ENCODE measurements at places on chromosomes 5 and 9.

GRCh38 chr9:22142671-22143070 lies 133.6 kb upstream of the CDKN2B start:
- DNase-seq, result no peak

GRCh38 chr5:139762615-139763170 lies 32.9 kb upstream of the PSD2 start:
- no peak for DNase-seq

GRCh38 chr5:133366438-133366837 lies 245.9 kb downstream of the FSTL4 start:
- DNase-seq, result no peak

DNA sequence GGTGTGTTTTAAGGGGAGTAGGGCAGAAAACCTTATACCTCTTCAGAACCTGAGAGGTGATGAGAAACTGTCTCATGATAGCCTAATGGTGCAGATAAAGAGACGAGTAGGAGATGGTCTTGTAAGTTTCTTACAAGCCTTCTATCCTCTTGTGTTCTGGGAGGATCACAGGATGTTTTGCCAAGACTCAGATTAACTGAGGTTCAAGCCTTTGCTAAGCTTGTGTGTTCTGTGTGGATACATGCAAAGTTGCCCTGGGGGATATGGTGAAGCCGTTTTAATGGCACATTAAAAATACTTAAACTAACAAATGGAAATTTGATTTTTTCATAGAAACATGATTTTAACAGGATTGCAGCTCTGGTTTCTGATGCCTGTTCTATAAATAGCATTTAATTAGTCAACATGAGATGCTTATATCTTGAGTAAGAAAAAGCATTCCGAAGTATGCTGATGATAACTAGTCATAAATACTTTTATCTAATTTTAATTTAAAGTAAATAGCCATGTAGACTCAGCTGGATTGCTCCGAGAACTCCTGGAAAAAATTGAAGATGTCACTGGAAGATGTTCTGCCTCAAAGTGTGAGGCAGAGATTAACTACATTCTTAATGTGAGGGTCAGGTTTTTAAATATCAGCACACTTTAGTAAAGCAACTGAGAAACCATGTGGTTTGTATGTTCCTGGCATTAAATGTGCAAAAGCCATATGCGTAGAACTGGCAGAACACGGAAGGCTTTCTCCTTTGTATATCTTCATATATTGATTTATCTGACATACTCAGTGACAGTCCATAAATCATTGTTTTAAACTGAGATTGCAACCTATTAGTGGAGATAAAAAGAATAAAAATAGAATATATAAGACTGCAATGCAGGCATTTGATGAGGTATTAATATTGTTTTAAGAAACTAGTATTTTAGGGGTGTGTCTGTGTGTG lies 53.7 kb downstream of the IPO11 start:
- DNase-seq, result no peak

- DNase-seq, result no peak
Measured at GRCh38 chr9:87606841-87607521, 109.3 kb downstream of the DAPK1 start.

DNA sequence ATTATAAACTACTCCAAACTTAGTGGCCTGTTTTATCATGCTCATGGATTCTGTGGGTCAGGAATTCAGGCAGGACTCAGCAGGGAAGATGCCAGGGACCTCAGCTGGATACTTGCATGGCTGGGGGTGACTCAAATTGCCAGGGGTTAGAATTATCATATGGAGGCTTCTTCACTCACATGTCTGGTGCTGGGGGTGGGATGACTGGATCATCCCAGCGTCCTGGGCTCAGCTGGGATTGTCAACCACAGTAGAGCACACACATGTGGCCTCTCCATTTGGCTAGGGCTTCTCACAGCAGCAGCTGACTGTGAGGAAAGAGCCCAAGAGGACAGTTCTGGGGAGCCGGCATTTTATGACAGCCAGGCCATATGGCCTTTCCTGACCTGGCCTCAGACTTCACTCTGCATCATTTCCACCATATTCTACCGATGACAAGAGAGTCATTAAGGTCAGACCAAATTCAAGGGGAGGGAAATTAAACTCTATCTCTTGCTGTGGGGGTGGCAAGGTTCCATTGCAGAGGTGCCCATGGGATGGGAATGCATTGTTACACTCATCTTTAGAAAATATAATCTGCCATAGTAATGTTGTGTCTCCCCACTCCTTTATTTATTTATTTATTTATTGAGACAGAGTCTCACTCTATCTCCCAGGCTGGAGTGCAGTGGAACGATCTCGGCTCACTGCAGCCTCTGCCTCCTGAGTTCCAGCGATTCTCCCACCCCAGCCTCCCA lies 5.2 kb upstream of the GRK6 start:
- DNase-seq, result no peak

DNA sequence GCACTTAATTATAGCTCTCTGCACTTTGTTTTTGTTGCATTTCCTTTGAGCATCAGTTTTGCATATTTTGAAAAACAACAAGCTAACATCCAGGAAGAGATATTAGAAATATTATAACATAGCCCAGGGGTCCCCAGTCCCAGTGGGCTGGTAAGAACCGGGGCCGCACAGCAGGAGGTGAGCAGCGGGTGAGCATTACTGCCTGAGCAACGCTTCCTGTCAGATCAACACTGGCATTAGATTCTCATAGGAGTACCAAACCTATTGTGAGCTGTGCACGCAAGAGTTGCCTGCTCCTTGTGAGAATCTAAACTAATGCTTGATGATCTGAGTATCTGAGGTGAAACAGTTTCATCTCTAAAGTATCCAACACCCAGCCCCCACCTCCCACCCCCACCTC lies 675.9 kb upstream of the ZNF608 start:
- DNase-seq, result no peak

GRCh38 chr5:143130613-143131305 lies 272.7 kb downstream of the NR3C1 start:
- DNase-seq, result no peak

- peak; percentile 64 for DNase-seq
Measured at GRCh38 chr5:431001-431710, 11.8 kb upstream of the EXOC3 start.

DNA sequence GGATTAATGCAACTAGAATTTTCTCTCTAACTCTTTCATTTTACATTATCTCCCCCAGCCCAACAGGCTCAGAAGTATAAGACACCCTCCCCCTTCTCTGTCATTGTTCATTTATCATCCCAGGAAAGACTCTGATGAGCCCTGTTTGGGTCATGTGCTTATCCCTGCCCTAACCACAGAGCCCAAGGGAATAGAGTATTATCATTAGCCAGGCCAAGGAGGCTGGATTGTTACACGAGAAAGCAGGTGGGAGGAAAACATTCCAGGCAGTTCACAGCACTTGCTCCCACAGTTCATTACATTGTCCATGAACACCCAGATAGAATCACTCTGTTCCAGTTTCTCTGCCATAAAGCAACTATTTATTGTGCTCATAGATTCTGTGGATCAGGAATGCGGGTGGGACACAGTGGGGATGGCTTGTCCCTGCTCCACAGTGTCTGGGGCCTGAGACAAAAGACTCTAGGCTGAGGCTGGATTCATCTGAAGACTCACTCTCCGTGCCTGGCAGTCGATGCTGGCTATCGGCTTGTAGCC lies 59.5 kb upstream of the TMEM215 start:
- DNase-seq, result no peak

GRCh38 chr9:27634879-27635278 lies 61.6 kb upstream of the C9orf72 start:
- DNase-seq, result no peak

DNA sequence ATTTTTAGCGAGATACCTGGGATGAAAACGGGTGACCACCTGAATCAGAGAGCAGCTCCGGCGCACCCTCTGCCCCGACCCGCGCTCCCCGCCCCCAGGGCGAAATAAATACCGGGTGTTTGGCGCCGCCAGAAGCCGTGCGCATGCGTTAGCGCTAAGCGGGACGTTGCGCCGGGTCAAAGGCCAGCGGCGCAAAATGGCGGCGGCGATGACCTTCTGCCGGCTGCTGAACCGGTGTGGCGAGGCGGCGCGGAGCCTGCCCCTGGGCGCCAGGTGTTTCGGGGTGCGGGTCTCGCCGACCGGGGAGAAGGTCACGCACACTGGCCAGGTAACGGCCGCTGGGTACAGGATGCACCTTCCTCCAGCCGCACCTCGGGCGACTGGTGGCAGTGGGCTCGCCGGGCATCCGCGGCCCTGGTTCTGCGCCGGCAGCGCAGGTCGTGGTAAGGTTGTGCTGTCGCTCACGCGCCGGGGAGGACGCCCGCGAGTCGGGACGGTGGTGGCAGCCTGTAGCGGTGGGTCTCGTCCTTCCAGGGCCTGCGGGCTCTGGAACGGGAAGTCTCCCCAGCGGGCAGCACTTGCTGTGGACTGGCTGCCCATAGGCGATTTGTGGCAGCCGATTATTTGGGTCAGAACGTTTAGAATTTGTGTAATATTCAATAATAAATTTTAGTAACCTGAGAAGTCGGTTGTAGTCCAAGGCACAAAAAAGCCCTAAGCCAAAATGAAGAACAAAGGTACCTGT lies at the start of gene NDUFS6:
Gene NDUFS6, plus strand, starts transcription at position 186 of the 745 bp plus-strand sequence. Its CDS starts 11 bp downstream, at position 197.
- peak; percentile 72 for DNase-seq

GRCh38 chr9:85898332-85898731 lies 42.6 kb upstream of the NAA35 start:
- no peak for DNase-seq

GRCh38 chr5:44390351-44390750 lies 1.1 kb upstream of the FGF10 start:
- no peak for DNase-seq

DNA sequence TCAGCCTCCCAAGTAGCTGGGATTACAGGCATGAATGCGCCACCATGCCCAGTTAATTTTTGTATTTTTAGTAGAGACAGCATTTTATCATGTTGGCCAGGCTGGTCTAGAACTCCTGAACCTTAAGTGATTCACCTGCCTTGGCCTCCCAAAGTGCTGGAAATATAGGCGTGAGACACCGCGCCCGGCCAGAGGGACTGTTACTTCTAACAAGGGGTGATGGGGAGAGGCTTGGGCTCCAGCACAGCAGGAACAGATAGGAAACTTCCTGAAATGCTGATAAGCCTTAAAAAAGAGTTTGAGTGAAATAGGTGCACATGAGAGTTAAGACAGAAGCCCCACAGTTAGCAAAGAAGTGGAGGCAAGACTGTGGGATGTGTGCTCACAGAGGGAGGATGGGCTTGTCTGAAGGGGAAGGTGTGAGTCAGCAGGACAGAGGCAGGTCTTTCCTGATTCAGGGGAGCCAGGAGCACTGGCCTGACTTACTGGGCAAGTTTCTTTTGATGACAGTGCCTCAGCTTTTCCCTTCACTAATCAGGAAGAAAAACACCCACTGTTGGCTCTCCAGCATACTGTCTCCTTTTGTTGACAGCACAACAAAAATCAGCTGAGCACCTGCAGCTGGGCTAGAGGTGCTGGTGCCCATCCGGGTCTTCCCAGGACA lies 68.4 kb downstream of the RAD23B start:
- no peak for DNase-seq

DNA sequence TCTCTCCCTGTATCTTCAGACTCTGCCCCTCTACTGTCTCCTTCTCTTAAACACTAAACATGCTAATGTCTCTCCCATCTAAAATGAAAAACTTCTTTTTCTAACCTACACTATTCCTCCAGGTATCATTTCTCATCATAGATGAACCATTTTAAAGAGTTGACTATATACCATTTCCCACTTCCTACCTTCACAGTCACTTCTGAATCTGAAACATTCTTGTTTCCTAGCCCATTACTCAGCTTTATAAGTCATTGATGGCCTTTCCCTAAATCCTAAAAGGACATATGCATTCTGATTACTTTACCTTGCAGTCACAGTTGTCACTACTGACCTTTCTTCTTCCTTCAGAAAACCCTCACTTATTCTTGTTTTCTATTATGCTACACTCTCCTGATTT lies 118.2 kb downstream of the SSBP2 start:
- no peak for DNase-seq

DNA sequence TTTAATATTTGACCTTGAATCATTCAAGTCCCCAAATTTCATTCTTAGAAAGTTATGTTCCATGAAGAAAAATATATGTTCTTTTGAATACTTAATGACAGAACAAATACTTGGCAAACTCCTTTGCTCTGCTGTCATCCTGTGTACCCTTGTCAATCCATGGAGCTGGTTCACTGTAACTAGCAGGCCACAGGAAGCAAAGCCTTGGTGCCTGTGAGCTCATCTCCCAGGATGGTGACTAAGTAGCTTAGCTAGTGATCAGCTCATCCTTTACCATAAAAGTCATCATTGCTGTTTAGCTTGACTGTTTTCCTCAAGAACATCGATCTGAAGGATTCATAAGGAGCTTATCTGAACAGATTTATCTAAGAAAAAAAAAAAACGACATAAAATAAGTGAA lies 65.4 kb downstream of the WDR41 start:
- no peak for DNase-seq

GRCh38 chr5:25095261-25095660 lies 450.5 kb upstream of the CDH10 start:
- no peak for DNase-seq

- DNase-seq, result no peak
Measured at GRCh38 chr9:120608421-120608820, 28.5 kb upstream of the CDK5RAP2 start.

Data from NCI-H1930 (cell line).